Left lung (tissue), 14 donors: ENCODE measurements at places on chromosomes 12 and 14. TPM values are rescaled to one million over a fixed set of nuclear protein-coding genes. Genes with fewer than 3 reads are reported as not detected.

Gene KLRK1
- 4.9 TPM for total RNA-seq

DNA sequence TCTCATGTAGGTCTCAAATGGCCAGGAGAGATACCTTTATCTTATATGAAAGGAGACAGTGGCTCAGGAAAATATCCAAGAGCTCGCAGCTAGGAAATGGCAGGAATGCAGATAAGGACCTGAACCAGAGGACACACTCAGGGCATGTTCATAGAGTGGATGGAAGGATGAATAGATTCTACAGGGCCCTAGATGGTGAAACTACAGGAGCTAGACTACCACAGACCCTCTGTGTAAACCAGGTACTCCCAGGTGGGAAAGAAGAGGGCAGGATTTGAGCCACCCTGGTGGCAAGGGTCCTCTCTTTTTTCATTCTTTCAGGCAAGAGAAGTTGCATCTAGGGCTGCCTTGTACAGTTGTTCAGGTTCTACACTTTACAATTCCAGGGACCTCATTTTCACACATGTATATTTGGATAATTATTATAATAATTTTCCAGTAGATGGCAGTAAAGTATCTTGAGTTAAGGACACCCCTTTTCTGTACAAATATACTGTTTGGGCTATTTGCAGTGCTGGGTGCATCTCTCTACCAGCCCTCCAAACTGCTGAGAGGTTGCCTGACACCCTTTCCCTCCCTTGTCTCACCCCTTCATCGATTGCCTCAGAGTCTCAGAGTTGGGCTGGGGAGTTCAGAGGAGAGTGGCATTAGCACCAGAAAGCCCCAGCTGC lies 10.5 kb upstream of the ZDHHC22 start:
- peaks cover 73% of the 10 kb centered on the region for H3K27me3 ChIP-seq
- H3K4me3 ChIP-seq, result no peak overlapping the region
- no peak overlapping the region for H3K27ac ChIP-seq
- H3K4me1 ChIP-seq, result no peaks in the 10 kb centered on the region
- no peaks in the 10 kb centered on the region for H3K36me3 ChIP-seq
- DNase-seq, result no peak

- peaks cover under 1% of the 10 kb centered on the region for H3K4me1 ChIP-seq
- no peaks in the 10 kb centered on the region for H3K36me3 ChIP-seq
- H3K27me3 ChIP-seq, result peaks cover 16% of the 10 kb centered on the region
Measured at GRCh38 chr14:70803321-70804310, 5.7 kb downstream of the MAP3K9 start.

Gene KCNC2
- not detected for total RNA-seq

GRCh38 chr14:51884086-51884927 lies 23.9 kb downstream of the GNG2 start:
- no peak for DNase-seq
- peaks cover 47% of the 10 kb centered on the region for H3K4me1 ChIP-seq
- no peaks in the 10 kb centered on the region for H3K36me3 ChIP-seq
- H3K27me3 ChIP-seq, result no peaks in the 10 kb centered on the region
- no peak overlapping the region for H3K4me3 ChIP-seq
